A549 treated with CpdA at 1 μM for 4 hours (cell line): ENCODE measurements at places on chromosomes 6 and 20. TPM values are rescaled to one million over a fixed set of nuclear protein-coding genes. Genes with fewer than 3 reads are reported as not detected.

The TAGAP gene
- not detected in 5 replicates for total RNA-seq

The POM121L2 gene
- not detected in 5 replicates for total RNA-seq

The RNF144B gene
- total RNA-seq, result 0.30 to 0.53 TPM (median 0.42 TPM) in 5 replicates

The ZCCHC3 gene
- 18.6 to 22.8 TPM (median 20.8 TPM) in 5 replicates for total RNA-seq

The CMTR1 gene
- 15.1 to 17.7 TPM (median 17.5 TPM) in 5 replicates for total RNA-seq

The TMEM217 gene
- 0.38 to 1.2 TPM (median 0.99 TPM) in 5 replicates for total RNA-seq
